ENCODE measurements at places on chromosomes 16 and 17. TPM values are rescaled to one million over a fixed set of nuclear protein-coding genes. Genes with fewer than 3 reads are reported as not detected.

GRCh38 chr17:39231591-39232551 is 6.1 kb upstream of the STAC2 start:
- H3K4me1 ChIP-seq, result peaks cover 28% of the 10 kb centered on the region
- H3K4me3 ChIP-seq, result no peak overlapping the region
- H3K27ac ChIP-seq, result no peak overlapping the region
- peak; percentile 43 for DNase-seq
- H3K36me3 ChIP-seq, result no peaks in the 10 kb centered on the region

DNA sequence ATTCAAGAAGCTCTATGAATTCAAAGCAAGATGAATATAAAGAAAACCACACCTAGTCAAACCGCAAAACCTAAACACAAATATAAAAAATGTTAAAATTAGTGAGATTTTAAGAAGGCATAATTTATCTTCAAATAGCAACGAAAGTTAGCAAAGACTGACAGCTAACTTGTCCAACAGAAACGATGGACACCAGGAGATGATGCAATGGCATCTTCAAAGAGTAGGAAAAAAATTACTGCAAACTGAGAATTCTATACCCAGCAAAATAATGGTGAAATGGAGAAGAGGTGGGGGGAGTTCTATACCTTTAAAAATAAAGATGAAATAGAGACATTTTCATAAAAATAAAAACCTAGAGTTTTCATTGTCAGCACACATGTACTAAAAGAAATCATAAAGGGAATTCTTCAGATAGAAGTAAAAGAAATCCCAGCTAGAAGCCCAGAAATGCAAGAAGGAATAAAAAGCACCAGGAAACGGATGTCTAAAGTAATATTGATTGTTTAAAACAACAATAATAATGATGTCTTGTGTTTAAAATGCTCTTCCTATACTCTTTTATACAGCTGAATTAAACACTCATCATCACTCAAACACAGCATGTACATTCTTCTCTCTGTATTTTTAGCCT is 24.6 kb upstream of the TANC2 start:
- H3K4me3 ChIP-seq, result no peak overlapping the region
- DNase-seq, result no peak
- no peaks in the 10 kb centered on the region for H3K27me3 ChIP-seq
- H3K36me3 ChIP-seq, result no peaks in the 10 kb centered on the region
- H3K27ac ChIP-seq, result no peak overlapping the region

DNA sequence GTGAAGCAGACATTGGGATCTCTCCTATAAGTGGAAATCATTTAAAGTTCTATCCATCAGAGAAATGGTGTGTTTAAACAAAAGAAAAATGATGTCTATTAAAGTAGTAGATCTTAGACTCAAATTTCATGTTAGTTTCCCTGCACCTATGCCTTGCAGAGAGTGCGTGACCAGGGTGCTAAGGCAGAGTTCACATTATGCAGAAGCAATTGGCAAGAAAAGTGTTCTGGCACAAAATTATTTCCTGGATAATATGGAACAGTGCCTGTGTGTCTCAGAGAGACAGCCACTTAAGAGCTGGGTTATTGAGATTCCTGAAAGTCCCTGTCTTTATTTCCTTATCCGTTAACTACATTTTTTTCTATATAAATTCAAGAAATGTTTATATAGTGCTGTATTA is 457.0 kb downstream of the CDH8 start:
- no peak overlapping the region for H3K27ac ChIP-seq
- no peaks in the 10 kb centered on the region for H3K27me3 ChIP-seq
- H3K36me3 ChIP-seq, result no peaks in the 10 kb centered on the region
- no peak for DNase-seq
- no peak overlapping the region for H3K4me3 ChIP-seq

- H3K27ac ChIP-seq, result no peak overlapping the region
- no peaks in the 10 kb centered on the region for H3K4me1 ChIP-seq
- no peaks in the 10 kb centered on the region for H3K36me3 ChIP-seq
- no peaks in the 10 kb centered on the region for H3K27me3 ChIP-seq
- DNase-seq, result peak; percentile 60
- H3K4me3 ChIP-seq, result no peak overlapping the region
These were observed 24.5 kb downstream of the STXBP4 start for GRCh38 chr17:54992797-54993639.

- peaks cover 48% of the 10 kb centered on the region for H3K4me1 ChIP-seq
- H3K36me3 ChIP-seq, result peaks cover 50% of the 10 kb centered on the region
- peaks cover 3% of the 10 kb centered on the region for H3K27me3 ChIP-seq
- no peak overlapping the region for H3K27ac ChIP-seq
These were observed 1.8 kb upstream of the JMJD8 start for GRCh38 chr16:685967-686366.

GRCh38 chr17:76275382-76276068 is 10.4 kb downstream of the UBALD2 start:
- H3K4me1 ChIP-seq, result peaks cover 46% of the 10 kb centered on the region
- H3K4me3 ChIP-seq, result no peak overlapping the region
- H3K36me3 ChIP-seq, result no peaks in the 10 kb centered on the region

DNA sequence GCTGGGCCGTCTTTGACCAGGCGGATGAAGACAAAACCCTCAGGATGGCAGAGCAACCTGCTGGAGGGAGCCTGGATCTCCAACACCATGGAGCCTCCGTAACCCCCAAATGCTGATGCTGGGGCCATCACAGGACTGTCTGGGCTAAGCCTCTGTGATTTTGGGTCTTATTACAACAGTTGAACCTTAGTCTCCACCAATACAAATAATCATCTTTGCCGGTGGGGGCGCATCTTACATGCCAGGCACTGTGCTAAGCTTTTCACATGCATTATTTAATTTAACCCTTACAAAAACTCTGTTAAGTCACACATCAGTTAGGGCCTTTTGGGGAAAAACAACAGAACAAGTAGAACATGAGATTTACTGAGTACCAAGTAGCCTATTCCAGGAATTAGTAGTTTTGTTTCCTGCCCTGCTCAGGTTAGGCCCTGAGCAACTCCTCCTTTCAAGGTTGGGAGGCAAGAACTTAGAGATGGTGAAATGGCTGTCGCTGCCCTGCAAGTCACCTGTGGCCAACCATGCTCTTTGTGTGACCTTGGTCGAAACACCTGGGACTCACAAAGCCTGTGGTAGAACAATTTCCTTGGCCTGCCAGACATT is 8.9 kb upstream of the ITGAM start:
- H3K27ac ChIP-seq, result no peak overlapping the region
- no peak for DNase-seq
- H3K4me1 ChIP-seq, result no peaks in the 10 kb centered on the region
- H3K4me3 ChIP-seq, result no peak overlapping the region
- H3K36me3 ChIP-seq, result no peaks in the 10 kb centered on the region
- peaks cover 3% of the 10 kb centered on the region for H3K27me3 ChIP-seq

GRCh38 chr16:56609463-56609921 is 1.1 kb downstream of the MT2A start:
- DNase-seq, result peak; percentile 93
- H3K36me3 ChIP-seq, result no peaks in the 10 kb centered on the region
- peak overlapping the region; percentile 87 for H3K27ac ChIP-seq
- peak overlapping the region; percentile 63 for H3K4me3 ChIP-seq

GRCh38 chr16:81446907-81447268 is 2.3 kb downstream of the CMIP start:
- H3K36me3 ChIP-seq, result no peaks in the 10 kb centered on the region
- no peak overlapping the region for H3K27ac ChIP-seq
- DNase-seq, result no peak
- peak overlapping the region; percentile 67 for H3K4me3 ChIP-seq

MYH3 gene
- total RNA-seq, result 10,246 TPM

SYT17 gene
- 3.1 TPM for total RNA-seq

PRR11 gene
- total RNA-seq, result 4.2 TPM

Measured in muscle of leg (tissue), 16 donors.